ENCODE measurements at places on chromosomes 11 and 22.

DNA sequence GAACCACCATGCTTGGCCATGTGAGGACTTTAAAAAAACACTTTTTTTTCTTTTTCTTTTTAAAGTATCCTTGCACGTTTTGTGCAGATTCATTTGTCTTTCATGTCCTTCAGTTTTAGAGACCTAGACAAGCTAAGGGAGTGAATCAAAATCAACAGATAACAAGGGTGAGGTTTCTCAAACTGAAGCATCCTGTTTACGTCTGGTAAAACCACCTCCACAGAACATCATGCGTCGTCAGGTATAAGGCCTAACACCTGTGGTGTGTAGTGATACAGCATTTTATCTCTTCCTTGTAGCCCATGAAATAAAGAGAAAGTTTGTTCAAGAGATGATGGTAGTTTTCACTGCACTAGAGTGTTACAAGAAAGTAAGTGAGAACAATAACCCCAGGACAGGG is 26.3 kb upstream of the CSF2RB start:
- no peak for DNase-seq

DNA sequence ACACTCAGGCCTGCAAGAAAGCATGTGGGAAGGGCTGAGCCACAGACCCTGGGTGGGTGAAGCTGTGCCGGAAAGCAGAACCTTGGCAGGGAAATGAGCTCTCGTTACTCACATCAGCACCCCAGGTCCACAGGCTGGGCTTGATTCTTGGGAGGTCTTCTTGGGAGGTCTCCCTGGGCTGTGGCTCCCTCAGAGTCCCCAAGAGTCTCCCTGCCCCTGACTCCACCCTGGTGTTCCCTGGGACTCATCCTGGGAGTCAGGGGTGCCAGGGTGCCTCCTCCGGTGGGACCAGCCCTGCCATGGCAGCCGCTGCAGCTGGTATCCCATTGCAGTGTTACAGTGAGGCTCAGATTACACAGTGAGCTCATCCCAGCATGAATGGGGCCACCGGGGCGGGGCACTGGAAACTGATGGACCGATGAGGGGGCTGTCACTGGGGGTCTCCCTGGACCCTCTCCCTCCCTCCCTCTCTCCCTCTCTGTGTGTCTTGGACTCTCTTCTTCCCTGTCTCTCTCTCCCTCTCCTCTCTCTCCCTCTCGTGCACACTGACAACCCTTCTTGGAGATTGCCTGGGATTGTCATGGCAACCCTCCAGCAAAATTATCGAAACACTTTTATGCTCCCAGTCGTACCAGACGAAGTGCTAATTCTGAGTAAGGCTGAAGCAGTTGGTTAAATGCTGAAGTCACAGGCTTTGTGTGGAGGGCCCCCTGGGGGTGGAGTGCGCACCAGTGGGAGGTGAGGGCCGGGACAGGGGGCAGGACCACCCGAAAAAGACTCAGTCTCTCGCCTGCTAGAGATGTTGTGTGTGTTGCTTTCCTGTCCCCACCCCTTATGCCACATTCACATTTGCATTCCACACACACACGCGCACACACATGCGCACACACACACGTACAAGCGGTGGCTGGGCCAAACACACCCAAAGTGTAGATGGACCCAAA is 8.6 kb upstream of the C11orf96 start:
- DNase-seq: peak; percentile 77

DNA sequence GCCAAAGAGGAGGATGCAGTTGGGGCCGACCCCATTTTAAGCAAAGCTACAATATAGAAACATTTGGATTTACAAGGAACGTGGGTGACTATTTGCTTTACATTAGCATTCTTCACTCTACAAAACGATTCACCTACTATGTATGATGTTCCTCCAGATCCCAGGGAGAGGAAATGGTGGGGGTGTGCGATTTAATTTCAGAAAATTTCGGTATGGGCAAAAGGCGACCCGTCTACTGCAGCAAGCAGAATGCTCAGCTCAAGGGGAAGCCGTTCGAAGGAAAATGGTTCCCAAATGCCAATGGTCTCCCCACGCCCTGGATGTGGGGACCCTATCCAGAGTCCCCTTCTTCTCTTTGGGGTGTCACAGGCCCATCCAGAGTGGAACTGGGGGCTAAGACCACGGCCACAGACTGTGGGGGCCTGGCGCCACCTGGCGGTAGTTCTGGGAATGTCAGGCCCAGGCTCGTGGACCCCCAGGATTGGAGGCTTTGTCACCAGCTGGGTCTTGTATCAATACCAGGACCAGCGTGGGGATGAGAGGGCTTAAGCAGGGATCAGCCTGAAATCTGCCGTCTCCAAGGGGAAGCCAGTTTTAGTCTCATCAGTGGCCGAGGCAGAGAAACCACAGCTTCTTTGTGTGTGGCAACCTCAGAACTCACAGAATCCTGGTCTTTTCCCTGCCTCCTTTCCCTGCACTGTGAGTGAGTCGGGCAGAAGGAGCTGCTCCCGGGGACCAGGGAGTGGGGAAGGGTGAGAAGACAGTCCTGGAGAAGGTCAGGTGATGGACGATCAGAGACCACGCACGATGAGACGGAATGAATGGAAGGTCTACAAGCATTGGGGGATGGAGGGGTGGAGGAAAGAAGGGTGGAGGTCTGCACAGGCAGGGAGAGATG is 8.4 kb downstream of the LRRC10B start:
- DNase-seq: peak; percentile 35

DNA sequence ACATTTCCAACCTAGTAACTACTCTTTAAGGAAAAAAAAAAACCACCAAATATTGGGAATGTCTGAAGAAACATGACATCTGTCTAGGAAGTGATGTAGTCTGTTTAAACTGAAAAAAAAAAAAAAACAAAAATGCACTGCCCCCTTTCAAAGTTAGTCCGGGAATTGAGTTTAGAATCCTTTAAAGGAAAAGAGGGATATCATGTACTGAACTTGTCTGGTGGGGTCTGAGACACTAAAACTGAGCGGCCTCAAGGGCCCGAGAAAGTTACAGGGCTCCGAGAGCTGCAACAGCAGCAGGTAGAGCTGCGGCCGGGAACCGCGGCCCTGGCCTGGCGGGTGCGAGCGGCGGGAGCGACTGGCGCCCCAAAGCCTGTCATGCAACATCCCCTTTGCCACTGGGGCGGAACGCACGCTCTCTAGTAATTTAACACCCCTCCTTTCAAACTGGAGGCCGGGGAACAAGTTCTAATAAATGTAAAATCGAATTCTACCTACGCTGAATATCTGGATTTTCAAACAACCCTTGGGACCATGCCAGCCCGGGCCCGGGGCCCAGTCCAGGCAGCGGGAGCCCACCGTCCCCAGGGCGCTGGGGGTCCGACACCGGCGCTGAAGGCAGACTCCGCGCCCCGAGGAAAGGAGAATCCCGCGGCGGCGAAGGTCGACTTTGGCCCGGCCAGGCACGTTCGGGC is 736 bp downstream of the RDX start:
- peak; percentile 83 for DNase-seq

DNA sequence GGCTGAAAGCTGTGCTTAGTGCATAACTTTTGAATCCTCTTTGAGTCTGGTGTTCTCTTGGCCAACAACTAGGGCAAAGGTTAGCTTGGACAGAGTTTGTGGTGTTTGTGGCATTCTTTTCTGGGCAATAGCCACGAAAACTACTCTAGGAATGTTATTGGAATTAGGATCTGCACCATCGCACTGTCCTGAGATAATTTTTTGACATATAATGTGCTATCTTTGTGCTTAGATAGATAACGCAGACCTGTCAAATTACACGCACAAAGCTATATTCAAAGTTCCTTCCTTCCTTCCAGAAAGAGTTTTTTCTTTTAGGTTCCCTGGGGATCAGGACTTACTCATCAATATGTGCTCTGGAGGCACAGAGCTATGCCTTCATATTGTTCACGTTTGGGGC is 166.8 kb upstream of the MTMR2 start:
- DNase-seq: no peak

DNA sequence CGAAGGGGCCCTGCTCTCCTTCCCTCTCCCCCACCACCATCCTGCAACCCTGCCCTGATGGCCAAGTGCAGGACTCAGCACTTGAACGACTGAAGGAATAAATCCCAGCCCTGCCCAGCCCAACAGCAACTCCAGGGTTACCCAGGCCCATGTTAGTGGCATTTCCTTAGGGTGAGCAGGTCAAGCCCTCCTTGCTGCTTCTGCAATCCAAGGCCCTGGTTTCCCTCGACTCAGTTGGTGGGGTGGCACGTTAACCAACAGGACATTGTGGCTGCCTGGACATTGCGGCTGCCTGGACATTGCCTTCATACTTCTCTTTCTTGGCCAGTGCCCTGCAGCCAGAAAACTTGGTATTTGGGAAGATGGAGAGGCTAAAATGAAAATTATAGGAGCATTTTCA is 141.4 kb downstream of the TRIM29 start:
- no peak for DNase-seq

GRCh38 chr11:109772892-109773291 is 320.3 kb upstream of the ZC3H12C start:
- DNase-seq: no peak

- no peak for DNase-seq
Observed at GRCh38 chr11:61437496-61437895, 7.6 kb downstream of the SDHAF2 start.

- DNase-seq: no peak
Observed at GRCh38 chr11:129282634-129283033, 90.5 kb upstream of the ARHGAP32 start.

DNA sequence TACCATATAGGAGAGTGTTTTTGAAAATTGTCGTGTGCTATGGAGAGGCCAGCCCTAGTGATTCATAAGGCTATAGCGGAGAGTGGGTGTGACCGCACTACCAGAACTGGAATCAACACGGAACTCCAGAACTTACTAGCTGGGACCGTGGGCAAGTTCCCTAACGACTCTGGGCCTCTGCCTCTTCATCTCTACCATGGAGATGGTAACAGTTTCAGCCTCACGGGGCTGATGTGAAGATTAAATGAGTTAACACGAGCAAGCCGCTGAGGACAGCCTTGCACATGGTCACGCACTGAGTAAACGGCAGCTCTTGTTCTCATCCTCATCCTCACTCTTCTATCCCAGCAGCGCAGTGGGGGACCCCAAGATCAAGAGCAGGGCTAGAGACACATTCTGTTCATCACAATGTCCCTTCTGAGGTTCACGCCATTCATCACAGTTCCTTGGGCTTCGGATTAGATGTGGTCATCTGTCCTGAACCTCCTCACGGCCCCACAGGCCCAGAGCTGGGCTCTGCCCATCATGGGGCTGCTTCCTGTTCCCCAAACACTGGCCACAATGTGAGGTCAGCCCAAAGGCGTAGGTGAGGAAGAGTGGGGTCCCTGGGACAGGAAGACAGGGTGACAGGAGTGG is 47.2 kb upstream of the CD5 start:
- peak; percentile 18 for DNase-seq

DNA sequence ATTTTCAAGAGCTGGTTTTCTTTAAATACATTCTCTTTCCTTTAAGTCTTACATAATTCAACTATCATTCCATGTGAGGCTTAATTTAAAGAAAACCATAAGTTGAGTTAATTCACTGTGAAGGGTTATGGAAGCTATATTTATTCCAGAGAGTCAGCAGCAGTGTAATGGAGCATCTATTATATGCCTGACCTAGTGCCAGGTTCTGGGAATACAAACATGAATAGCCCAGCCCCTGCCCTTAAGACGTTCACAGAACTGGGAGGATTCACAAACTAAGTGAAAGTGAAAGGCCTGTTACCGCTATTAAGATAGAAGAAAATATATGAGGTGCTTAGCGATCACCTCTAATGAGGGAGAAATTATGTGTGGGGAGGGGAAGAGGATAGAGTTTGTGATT is 408.9 kb upstream of the CCDC90B start:
- no peak for DNase-seq

DNA sequence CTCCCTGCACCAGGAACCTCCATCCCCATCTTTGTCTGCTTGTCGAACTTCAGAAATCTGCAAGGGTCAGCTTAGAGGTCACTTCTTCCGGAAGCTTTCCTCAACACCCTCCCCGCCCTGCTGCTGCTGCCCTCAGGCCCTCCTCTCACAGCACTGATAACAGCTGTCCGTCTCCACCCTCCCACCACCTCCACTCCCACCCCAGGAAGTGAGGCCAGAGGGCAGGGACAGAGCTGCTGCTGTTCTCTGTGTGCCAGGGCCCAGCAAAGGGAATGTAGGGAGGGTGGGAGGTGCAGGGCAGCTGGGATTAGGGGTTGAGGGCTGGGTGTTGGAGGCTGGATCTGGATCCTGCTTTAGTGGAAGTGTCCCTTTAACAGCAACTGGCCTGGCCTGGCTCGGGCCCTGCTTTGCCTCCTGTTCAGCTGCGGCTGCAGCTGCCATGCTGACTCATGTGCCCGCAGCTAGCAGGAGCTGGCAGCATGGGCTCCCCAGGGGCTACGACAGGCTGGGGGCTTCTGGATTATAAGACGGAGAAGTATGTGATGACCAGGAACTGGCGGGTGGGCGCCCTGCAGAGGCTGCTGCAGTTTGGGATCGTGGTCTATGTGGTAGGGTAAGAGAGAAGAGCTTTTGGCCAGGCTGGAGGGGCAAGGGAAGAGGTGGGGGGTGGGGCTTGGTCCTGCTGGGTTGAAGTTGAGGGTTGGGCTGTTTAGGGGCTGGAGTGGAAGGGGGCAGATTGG is at the start of gene P2RX6:
TSS of gene P2RX6 (plus strand) at position 440 of the 740 bp plus-strand sequence. CDS start at position 450, 10 bp downstream.
- DNase-seq: no peak

- no peak for DNase-seq
Observed at GRCh38 chr11:70448983-70449567, 50.7 kb downstream of the CTTN start.

GRCh38 chr11:75413864-75414263 is 14.5 kb downstream of the RPS3 start:
- no peak for DNase-seq

DNA sequence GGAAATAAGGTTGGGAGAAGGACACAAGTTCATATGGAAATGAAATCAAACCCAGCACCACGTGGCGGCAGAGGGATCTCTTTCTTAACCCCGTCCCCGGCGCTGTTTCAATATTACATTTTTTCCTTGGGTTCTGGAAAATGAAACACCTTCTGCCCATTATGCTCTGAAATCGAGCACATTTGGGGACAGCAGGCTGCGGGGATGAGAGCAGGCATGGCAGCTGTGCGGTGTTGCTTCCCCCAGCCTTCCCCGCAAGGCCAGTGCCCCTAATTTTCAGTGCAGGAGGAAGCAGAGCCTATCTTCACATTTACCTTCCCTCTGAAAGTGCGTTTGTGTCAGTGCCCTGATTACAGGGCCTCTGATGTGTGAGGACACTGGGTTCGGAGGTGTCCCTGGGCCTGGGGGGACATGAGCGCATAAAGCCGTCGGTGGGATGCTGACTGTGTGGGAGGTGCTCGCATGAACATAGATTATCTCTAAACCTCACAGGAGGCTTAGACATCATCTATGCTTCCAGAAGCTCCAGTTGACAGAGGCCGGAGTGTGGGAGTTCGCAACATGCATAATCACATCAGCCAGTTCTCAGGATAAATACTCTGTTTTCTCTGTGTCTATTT is 921.3 kb downstream of the BRD1 start:
- no peak for DNase-seq

GRCh38 chr11:118785362-118785761 is 5.6 kb downstream of the DDX6 start:
- DNase-seq: no peak

- no peak for DNase-seq
Observed at GRCh38 chr11:15468466-15468865, 353.7 kb downstream of the INSC start.

DNA sequence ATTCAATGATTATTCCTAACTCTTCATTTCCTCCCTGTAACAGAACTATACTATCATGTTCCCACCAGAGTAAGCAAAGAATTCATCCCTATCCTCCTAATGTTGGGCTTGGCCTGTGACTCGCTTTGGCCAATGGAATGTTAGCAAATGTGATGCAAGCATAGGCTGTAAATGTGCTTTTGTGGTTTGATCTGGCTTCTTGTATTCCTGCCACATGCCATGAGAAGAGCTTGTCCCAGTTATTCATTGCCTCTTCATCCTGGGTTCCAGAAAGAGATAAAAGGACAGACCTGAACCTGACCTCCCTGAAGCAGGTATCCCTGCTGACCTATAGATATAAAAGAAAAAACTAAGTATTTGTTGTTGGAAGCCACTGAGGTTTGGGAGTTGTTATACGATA is 51.0 kb downstream of the SYTL2 start:
- DNase-seq: no peak
